ENCODE measurements at places on chromosomes 11 and 22.

- peaks cover 28% of the 10 kb centered on the region for H3K4me1 ChIP-seq
- H3K27ac ChIP-seq: no peak overlapping the region
- DNase-seq: no peak
- peaks cover 22% of the 10 kb centered on the region for H3K36me3 ChIP-seq
- no peak overlapping the region for H3K4me3 ChIP-seq
These were observed 4.7 kb downstream of the DGCR8 start for GRCh38 chr22:20084547-20085413.

GRCh38 chr22:46851311-46851710 is 88.9 kb downstream of the TBC1D22A start:
- no peak overlapping the region for H3K27ac ChIP-seq
- no peaks in the 10 kb centered on the region for H3K36me3 ChIP-seq

GRCh38 chr11:93623179-93623578 is 38.3 kb upstream of the CEP295 start:
- H3K4me1 ChIP-seq: peaks cover 3% of the 10 kb centered on the region
- H3K27ac ChIP-seq: no peak overlapping the region
- DNase-seq: no peak
- no peaks in the 10 kb centered on the region for H3K36me3 ChIP-seq

GRCh38 chr11:103202048-103202651 is 92.9 kb downstream of the DYNC2H1 start:
- H3K27ac ChIP-seq: no peak overlapping the region
- H3K36me3 ChIP-seq: peaks cover 7% of the 10 kb centered on the region
- no peak overlapping the region for H3K4me3 ChIP-seq
- no peak for DNase-seq
- no peaks in the 10 kb centered on the region for H3K4me1 ChIP-seq

- no peaks in the 10 kb centered on the region for H3K36me3 ChIP-seq
- H3K27ac ChIP-seq: no peak overlapping the region
- no peaks in the 10 kb centered on the region for H3K27me3 ChIP-seq
- no peak for DNase-seq
- no peaks in the 10 kb centered on the region for H3K4me1 ChIP-seq
- no peak overlapping the region for H3K4me3 ChIP-seq
These were observed 340.4 kb downstream of the OPCML start for GRCh38 chr11:133191931-133192330.

- no peak overlapping the region for H3K27ac ChIP-seq
- H3K27me3 ChIP-seq: peaks cover 10% of the 10 kb centered on the region
- no peaks in the 10 kb centered on the region for H3K36me3 ChIP-seq
- no peak overlapping the region for H3K4me3 ChIP-seq
- no peak for DNase-seq
These were observed 62.9 kb downstream of the RCN1 start for GRCh38 chr11:32153747-32154146.

DNA sequence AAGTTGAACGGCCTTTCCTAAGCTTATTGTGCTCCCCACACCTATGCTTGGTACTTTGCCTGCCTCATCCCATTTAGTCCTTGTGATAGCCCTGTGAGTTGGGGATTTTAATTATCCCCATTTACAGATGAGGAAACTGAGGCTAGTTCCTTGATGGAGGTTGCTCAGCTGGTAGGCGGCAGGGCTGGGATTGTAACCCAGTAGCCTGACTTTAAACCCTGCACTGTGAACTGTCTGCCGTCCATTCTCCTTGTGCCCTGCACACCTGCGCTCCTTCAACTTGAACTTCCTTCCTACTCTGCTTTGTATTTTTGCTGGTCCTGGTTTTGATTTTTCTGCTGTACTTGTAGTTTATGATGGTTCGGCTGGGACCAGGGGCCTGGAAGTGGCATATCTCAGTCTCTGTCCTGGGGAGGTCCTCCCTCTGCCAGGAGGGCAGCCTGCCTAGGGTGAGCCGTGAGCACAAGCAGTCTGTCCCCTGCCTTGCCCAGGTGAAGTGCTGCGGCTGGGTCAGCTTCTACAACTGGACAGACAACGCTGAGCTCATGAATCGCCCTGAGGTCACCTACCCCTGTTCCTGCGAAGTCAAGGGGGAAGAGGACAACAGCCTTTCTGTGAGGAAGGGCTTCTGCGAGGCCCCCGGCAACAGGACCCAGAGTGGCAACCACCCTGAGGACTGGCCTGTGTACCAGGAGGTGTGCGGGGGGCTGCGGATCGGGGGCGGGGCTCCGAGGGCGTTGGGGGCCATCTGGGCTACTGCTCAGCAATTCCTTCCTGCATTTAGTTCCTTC is 52.4 kb downstream of the CD82 start:
- H3K27ac ChIP-seq: no peak overlapping the region
- DNase-seq: peak; percentile 44
- no peaks in the 10 kb centered on the region for H3K36me3 ChIP-seq
- H3K4me1 ChIP-seq: no peaks in the 10 kb centered on the region
- H3K4me3 ChIP-seq: no peak overlapping the region
- H3K27me3 ChIP-seq: no peaks in the 10 kb centered on the region

DNA sequence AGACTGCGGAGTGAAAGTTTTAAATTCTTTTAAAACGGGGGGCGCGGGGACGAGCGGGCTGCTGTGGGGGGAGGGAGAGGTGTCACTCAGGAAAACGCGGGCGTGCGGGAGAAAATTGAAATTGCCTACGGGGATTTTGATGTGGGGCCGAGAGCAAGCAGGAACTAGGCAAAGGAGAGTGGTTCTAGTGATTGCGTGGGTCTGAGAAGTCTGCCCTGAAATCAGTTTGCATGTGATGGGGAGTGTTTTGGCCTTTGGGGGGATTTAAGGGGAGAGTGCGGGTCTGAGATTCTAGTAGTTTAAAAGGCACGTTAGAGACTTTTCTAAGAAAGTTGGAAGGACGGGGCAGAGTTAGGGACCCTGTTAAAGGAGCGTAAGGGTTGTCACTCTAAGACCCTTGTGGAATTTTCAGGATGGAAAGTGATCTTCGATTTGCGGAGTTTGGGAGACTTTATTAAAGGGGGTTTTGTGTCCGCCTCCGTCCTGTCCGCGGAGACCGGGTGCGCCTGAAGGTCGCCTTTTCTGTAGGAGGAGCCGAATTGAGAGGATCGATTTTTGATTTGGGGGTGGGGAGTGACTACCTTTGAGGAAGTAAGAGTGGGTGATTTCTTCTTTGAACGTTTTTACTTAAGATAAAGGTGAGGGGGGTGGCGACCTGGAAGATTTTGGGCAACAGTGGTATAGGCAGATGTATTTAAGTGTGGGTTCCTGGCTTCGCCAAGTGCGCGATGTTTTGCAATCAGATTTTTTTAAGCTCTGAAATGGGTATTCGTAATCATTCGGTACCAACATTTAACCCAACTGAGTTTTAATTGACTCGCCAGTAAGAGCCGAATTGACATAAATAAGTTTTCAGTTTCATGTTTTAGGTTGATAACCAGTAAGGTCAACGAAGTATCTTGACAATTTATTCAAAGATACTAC is 1.1 kb downstream of the EED start:
- no peaks in the 10 kb centered on the region for H3K27me3 ChIP-seq
- peak; percentile 13 for DNase-seq
- H3K4me3 ChIP-seq: peak overlapping the region; percentile 80

GRCh38 chr22:21064917-21065864 is 19.4 kb downstream of the LRRC74B start:
- H3K4me1 ChIP-seq: no peaks in the 10 kb centered on the region
- H3K4me3 ChIP-seq: no peak overlapping the region
- H3K27me3 ChIP-seq: no peaks in the 10 kb centered on the region
- DNase-seq: no peak
- H3K27ac ChIP-seq: no peak overlapping the region

DNA sequence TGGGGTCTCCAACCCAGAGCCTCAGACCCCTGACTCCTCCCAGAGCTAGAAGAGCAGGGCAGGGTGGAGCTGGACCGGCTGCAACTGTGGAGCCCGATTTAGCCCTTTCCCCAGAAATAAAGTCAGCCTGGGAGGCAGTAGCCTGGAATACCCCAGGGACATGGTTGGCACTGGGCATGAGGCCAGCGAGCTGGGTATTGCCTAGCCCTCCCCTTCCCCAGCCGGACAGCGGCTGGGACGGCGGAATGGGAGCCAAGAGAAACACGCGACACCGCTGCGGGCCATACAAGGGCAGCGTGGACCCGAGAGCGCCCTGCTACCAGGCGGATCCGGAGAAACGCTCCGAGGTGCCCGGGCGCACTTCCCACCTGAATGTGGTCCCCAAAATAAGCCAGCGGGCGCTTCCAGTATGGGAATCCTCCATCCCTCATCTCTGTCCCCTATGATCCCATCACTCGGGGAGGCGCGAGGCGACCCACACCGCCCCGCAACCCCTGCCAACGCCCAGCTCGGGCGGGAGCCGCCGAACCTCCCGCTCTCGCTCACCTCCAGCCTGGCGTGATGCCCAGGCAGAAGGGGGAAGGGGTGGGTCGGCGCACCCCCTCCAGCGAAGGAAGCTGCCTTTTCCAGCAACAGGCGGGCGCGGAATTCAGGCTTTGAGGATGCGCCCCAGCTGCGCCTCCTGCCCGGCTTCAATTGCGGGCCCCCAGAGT is 758 bp downstream of the MCAM start:
- H3K27me3 ChIP-seq: no peaks in the 10 kb centered on the region
- H3K36me3 ChIP-seq: no peaks in the 10 kb centered on the region
- H3K4me3 ChIP-seq: peak overlapping the region; percentile 49
- H3K27ac ChIP-seq: peak overlapping the region; percentile 71
- DNase-seq: no peak

- H3K27me3 ChIP-seq: no peaks in the 10 kb centered on the region
- no peaks in the 10 kb centered on the region for H3K36me3 ChIP-seq
- no peak overlapping the region for H3K27ac ChIP-seq
- H3K4me1 ChIP-seq: no peaks in the 10 kb centered on the region
These were observed 92.6 kb downstream of the PKNOX2 start for GRCh38 chr11:125257190-125257579.

DNA sequence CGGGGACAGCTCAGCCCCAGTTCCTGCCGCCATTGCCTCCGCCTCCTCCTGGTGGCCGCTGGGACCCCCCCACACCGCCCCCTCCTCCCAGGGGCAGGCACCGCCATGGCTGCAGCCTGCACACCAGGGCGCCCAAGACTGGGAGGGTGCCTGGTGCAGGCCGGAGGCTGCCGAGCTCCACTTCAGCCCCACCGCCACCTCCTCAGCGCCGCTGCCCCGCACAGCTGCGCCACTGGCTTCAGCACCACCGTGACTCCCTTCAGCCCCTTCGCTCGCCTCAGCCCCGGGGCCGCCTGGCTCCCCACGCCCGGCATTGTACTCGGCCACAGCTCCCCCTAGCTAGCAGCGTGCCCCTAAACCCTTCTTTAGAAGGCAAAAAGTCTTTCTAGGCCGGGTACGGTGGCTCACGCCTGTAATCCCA is 131.1 kb downstream of the CRYBB2 start:
- peaks cover 61% of the 10 kb centered on the region for H3K36me3 ChIP-seq
- H3K4me1 ChIP-seq: no peaks in the 10 kb centered on the region
- H3K4me3 ChIP-seq: no peak overlapping the region
- H3K27me3 ChIP-seq: no peaks in the 10 kb centered on the region

DNA sequence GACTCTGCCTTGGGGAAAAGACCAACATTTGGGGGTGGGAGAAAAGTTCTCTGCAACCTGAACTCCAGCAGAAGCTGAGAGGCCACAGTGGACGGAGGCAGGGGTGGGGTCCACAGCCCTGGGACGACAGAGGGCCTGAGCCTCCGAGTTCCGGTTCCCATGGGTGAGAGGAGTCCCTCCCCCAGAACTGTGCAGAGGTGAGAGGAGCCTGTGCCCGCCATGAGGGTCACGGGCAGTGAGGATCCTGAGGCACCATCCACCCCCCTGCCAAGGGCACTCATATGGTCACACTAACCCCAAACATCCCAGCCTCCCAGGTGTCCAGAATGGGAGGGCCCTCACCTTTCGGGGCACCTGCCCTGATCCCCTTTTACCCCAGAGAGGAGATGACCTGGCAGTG is 30.5 kb downstream of the KIAA0930 start:
- no peak overlapping the region for H3K27ac ChIP-seq
- no peaks in the 10 kb centered on the region for H3K27me3 ChIP-seq
- H3K36me3 ChIP-seq: no peaks in the 10 kb centered on the region
- no peak overlapping the region for H3K4me3 ChIP-seq
- DNase-seq: peak; percentile 37
